ENCODE measurements at places on chromosomes 3 and 15. TPM values are rescaled to one million over a fixed set of nuclear protein-coding genes. Genes with fewer than 3 reads are reported as not detected.

DNA sequence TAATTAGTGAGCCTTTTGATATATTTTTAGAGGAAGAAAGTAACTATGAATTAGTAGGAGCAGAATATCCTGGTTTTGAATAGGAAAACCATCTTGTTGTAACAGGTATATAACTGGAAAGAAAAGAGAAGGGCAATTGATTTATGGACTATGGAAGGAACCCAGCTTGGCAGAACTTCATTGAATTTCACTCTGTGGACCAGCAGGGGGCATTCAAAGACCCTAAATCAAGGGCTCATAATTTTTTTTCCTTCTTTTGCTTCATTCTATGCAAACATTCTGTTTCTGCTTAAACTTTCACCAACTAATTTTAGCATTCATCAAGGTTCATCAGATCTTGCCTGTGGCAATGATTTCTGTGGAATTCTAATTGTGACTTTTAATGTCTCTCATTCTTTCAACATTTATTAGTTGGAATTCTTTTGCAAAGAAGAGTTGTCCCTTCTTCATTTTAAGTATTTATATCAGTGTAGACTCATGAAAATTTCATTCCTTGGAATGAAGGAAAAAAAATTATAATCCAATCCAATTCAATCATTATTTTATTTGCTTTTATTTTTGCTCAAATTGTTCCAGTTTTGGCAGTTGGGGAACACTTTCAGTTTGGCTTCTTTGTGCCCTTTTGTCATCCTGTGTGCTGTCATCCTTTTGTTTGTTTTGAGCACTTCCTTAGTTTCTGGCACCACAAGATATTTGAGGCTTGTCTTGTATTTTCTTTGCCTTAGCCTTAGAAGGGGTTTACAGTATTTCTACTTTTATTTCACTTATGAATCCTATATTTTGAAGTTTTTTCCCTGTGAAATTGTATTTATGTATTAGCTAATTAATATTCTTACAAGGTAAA is 30.4 kb downstream of the NXPE3 start:
- peaks cover 16% of the 10 kb centered on the region for H3K4me1 ChIP-seq
- H3K27me3 ChIP-seq = no peaks in the 10 kb centered on the region
- no peaks in the 10 kb centered on the region for H3K36me3 ChIP-seq
- DNase-seq = peak; percentile 32
- H3K27ac ChIP-seq = no peak overlapping the region

GRCh38 chr3:4071481-4072184 is 231.5 kb upstream of the SETMAR start:
- H3K4me3 ChIP-seq = no peak overlapping the region
- no peaks in the 10 kb centered on the region for H3K36me3 ChIP-seq
- DNase-seq = no peak
- no peaks in the 10 kb centered on the region for H3K27me3 ChIP-seq

Gene SKOR1
- 0.42 TPM for total RNA-seq

GRCh38 chr3:143910756-143911155 is 60.9 kb upstream of the DIPK2A start:
- H3K36me3 ChIP-seq = no peaks in the 10 kb centered on the region
- no peak overlapping the region for H3K4me3 ChIP-seq
- DNase-seq = no peak
- no peak overlapping the region for H3K27ac ChIP-seq

GRCh38 chr15:41493205-41493901 is at the start of gene ITPKA:
Gene ITPKA (plus strand): TSS chr15:41493874. CDS start chr15:41493928, 54 bp downstream.
- no peak within 1 kb of the TSS for H3K27ac ChIP-seq
- H3K27me3 ChIP-seq = no peaks in the 10 kb centered on the region
- H3K36me3 ChIP-seq = no peaks in the 10 kb centered on the region
- peak; percentile 84 for DNase-seq

DNA sequence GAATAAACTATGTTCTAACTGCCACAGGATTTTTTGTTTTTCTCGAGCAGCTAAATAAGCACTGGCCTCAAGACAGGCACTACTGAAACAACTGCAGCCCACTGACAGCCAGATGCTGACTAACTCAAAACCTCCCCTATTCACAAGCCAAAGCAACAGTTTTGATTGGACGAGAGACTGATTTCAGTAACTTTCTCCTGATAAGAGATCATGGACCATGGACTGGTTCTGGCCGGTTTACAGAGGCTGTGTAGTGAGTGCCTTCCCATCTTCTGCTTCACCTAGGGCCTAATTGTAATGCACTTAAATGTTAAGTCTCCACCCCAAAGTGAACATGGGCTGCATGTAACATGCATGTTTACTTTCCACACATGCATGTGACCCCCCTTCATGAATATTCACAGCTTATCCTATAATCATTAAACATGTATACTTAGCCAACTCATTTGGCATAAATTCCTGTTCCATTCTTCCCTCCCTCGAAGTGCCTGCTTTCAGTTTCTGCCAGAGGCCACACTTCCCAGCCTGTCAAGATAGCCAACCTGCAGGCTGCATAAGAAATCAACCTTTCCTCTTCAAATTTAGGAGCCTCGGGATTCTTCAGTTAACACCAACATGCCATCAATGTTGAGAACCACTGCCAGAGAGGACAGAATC is 108.2 kb downstream of the ULK4 start:
- no peak for DNase-seq
- no peak overlapping the region for H3K4me3 ChIP-seq
- no peak overlapping the region for H3K27ac ChIP-seq
- no peaks in the 10 kb centered on the region for H3K27me3 ChIP-seq
- no peaks in the 10 kb centered on the region for H3K36me3 ChIP-seq

DNA sequence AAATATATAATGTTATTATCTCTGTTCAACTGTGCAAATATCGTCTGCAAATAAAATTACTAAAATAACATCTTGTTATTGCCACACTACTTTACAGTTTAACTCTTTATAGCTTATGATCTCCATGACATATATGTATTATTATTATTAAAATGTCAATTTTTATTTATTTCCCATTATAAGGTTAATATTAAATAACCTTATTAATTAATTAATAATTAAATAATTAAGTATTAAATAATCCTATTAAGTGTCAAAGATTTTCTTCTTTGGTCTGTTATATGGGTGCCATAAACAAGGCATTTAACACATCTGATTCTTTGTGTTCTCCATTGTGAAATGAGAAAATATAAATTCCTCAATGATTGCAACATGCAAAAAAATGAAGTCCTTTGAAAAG is 10.0 kb downstream of the BCHE start:
- no peaks in the 10 kb centered on the region for H3K27me3 ChIP-seq
- H3K4me3 ChIP-seq = no peak overlapping the region
- H3K27ac ChIP-seq = no peak overlapping the region
- no peaks in the 10 kb centered on the region for H3K36me3 ChIP-seq
- no peak for DNase-seq

Gene ITIH3
- not detected for total RNA-seq

- DNase-seq = no peak
- no peaks in the 10 kb centered on the region for H3K4me1 ChIP-seq
- no peak overlapping the region for H3K4me3 ChIP-seq
- peak overlapping the region; percentile 55 for H3K27ac ChIP-seq
Measured at GRCh38 chr3:46090161-46090591, 62.9 kb upstream of the XCR1 start.

All from pancreas (tissue), 10 donors.